Stimulated activated CD4-positive, alpha-beta T cell treated with anti-CD3 and anti-CD28 coated beads, Interleukin-4, amount 100 ng/mL, for 4 hours (primary cell): ENCODE measurements at places on chromosomes 1 and 21.

DNA sequence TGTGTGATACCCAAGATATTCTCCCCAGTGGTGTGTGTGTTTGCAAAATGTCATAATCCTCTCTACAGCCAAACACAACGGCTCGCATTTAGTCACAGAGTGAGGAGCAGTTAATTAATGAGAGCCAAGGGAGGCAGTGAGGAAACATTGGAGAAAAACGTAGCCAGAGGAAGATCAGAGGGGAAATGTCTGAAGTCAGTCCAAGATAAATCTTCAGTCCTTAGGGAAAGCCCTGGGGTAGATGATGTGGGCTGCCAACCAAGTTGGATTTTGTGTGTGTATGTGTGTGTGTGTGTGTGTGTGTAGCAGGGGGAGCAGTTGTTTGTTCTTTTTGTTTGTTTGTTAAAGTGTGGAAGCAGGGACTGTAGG, 201.0 kb upstream of the PTBP2 start:
- DNase-seq = no peak

- no peak for DNase-seq
Observed at GRCh38 chr1:47207803-47208373, 18.1 kb upstream of the PDZK1IP1 start.

- no peak for DNase-seq
Observed at GRCh38 chr1:2882966-2883696, 81.6 kb upstream of the TTC34 start.

DNA sequence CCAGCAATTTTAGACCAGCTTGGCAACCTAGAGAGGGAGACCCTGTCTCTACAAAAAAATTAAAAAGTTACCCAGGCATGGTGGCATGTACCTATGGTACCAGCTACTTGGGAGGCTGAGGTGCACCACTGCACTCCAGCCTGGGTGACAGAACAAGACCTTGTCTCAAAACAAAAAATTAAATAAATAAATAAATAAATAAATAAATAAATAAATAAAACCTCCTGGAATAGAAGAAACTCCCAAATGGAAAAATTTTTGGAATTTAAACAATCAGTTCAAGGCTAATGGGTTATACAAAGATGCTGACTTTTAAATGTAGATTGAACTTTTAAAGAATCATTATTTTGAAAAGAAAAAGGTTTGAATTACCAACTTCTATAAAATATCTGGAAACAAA, 22.2 kb downstream of the UBR4 start:
- DNase-seq = no peak

GRCh38 chr1:212651521-212651920, 43.0 kb downstream of the ATF3 start:
- DNase-seq = no peak

DNA sequence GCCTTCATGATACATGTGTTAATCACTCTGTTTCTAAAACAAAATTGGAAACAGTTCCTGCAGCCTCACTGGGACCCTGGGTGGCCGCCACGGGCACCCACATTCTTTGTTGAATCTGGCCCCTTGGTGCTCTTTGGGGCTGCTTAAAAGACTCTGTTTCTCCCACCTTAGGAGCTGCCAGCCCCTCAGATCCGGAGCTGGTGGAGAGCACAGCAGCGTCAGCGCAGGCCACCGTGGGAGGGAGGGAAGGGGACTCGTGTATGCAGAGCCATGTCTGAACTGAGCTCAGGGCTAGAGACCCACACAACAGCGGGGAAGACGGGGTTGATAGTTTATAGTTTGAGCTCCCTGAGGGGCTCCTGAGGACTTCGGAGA, 121.2 kb downstream of the CNIH3 start:
- no peak for DNase-seq

DNA sequence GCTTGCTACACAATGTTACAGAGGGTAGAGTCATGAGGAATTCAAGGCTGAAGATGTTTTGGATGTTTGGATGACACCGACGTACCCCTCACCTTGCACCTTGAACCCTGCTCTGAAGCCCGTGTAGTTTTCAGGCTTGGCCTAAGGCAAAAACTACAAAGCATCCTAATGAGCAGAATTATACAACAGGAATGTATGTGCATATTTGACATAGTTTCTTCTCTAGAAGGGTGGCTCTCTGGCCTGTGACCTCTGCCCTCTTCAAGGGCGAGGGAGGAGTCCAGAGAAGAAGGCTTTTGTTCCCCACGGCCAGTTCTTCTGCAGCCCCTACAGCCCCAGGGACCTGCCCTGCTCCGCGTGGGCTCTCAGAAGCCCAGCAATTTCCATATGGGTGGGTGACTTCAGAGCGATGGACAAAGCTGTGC, 43.3 kb downstream of the L1TD1 start:
- no peak for DNase-seq

GRCh38 chr1:42128964-42129363, 24.2 kb upstream of the GUCA2B start:
- no peak for DNase-seq
